ENCODE measurements at places on chromosomes 13 and 19. TPM values are rescaled to one million over a fixed set of nuclear protein-coding genes. Genes with fewer than 3 reads are reported as not detected.
A peak's percentile ranks its signal among the peaks of the same experiment; 100 is the strongest.

DNA sequence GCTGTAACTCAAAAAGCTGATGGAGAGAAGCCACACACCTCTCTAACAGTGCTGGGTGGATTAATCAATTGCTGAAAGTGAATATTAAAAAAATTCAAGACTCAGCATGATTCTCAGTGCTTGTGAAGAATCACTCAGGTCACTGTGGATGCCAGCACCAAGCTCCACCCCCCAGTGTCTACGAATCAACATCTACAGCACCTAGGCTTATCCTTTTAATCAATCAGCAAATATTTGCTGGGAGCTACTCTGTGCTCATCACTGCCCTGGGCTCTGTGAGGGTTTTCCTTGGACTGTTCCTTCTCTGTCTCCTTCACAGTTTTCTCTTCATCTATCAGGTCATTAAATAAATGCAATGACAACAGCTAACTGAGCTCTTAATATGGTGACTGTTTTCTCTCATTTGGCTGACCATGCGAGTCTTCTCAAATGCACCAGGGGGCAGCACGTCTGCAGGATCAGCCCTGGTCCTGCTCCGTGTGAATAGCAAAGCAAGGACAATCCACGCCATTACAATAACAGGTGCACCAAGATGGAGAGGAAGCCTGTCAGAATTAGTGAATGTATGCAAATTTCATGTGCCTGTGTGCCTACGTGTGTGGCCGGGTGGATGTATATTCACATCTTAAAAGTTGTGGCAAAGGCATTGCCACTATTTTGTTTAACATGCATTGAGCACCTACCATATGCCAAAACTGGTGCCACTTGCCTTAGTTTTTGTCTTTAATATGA lies 14.6 kb upstream of the C13orf42 start:
- peak; percentile 47 for DNase-seq

- DNase-seq = no peak
These were observed 152.4 kb downstream of the LMO7 start for GRCh38 chr13:75788481-75788981.

GRCh38 chr19:12606796-12607195 lies 3.8 kb downstream of the ZNF490 start:
- DNase-seq = no peak

Gene SMAD9
- total RNA-seq = 25.3 TPM

GRCh38 chr13:66339214-66339613 lies 890.9 kb downstream of the PCDH9 start:
- DNase-seq = no peak

Gene KIR2DL4
- total RNA-seq = not detected

- no peak for DNase-seq
These were observed 413.9 kb downstream of the SLITRK5 start for GRCh38 chr13:88085036-88085435.

DNA sequence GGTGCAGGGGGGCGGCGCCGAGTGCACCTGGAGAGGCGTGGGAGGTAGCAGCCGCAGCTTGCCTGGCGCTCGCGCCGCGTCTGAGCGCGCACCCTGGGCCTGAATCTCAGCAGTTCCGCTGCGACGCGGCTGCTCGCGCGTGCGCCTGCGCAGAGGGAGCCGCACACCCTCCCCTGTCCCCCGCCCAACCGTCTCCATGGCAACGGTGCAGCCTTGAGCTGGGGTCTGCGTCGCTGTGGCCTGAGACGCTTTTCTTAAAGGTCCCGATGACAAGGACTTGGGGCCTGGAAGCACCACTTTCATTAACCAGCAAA lies at the start of gene PNMA8B:
Gene PNMA8B, minus strand, starts transcription at position 82 of the 314 bp plus-strand sequence. CDS start 402 bp downstream, outside the sequence.
- peak; percentile 90 for DNase-seq

GRCh38 chr13:29718694-29719093 lies 123.2 kb upstream of the SLC7A1 start:
- DNase-seq = no peak

Gene MAST3
- 161 TPM for total RNA-seq

Gene ADGRE2
- 1.9 TPM for total RNA-seq

GRCh38 chr19:4361152-4362046 lies 18.0 kb downstream of the MPND start:
- no peak for DNase-seq

DNA sequence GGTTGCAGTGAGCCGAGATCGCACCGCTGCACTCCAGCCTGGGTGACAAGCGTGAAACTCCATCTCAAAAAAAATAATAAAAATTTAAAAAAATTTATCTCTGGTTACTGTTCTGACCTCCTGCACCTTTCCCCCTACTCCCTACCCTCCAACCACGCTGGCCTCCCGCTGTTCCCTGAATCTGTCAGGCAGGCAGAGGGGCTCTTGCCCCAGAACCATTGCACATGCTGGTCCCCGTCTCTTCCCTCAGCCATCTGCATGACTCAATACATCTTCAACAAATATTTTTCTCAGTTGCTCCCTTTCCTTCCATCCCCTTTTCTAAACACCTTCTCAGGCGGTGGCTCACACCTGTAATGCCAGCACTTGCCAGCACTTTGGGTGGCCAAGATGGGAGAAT lies 1.1 kb upstream of the FAM187B start:
- no peak for DNase-seq

Gene MED16
- 76.7 TPM for total RNA-seq

- DNase-seq = no peak
These were observed 802 bp downstream of the DMPK start for GRCh38 chr19:45781214-45782161.

DNA sequence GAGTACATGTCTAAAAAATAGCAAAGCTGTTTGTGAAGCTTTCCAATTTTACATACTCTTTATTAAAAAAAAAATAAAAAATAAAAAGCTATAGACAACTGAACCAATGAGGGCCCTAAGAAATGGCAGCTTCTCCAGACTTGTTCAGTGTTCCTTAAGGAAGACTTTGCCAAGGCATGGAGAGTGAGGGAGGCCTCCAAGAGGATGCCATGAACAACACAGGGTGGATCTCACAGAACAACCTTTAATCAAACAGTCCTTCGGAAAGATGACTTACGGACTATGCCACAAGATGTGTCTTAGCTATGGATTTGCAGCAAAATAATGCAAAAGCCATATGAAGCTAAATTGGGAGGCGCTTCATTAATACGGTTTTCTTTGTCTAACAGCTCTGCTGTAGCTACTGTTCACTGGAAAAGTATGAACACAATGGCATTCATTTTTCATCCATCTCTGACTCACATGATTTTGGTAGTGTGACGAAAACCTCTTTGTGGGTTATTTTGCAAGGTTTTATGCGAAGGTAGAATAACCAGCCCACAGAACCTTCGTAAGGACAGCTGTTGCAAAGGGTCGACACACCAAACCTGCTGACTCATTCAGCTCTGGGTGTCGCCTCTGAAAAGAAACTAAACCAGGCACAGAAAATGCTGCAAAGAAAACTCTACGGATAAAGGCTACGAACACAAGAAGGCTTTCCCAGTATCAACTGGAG lies 27.7 kb downstream of the EFNB2 start:
- no peak for DNase-seq

DNA sequence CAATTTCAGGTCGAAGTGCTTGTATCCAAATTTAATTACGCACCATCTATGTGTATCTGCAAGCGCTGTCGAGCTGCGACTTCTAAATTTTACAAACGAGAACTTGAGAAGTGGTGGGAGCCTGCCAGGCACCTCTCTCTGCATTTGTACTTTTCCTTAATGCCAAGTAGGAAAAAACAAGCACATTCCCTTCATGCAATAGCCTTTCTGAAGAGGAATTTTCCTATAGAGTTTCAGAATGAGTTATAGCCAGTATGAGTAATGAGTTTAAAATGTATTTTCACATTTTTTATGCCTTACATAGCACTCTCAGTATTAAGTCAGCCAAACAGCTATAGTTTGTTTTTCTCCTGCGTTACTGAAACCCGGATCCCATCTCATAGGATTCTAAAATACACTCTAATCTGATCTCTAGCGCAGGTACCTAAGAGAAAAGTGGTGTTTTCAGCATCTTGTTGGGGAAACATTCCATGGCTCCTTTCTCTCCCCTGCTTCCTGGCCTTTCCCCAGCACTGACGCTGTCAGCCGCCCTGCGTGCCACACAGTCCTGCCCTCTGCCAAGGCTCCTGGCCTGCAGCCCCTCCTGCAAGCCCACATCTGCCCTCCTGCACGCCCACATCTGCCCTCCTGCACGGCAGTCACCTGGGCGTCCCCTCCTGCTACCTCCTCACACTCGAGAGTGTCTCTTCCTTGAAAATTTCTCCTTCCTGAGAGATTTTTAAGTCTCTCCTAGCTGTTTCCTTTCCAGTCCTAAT lies 526.9 kb downstream of the MYO16 start:
- no peak for DNase-seq
